ENCODE measurements at places on chromosomes 2 and 18.

- DNase-seq = no peak
These were observed 18.3 kb downstream of the FIGN start for GRCh38 chr2:163717515-163717914.

DNA sequence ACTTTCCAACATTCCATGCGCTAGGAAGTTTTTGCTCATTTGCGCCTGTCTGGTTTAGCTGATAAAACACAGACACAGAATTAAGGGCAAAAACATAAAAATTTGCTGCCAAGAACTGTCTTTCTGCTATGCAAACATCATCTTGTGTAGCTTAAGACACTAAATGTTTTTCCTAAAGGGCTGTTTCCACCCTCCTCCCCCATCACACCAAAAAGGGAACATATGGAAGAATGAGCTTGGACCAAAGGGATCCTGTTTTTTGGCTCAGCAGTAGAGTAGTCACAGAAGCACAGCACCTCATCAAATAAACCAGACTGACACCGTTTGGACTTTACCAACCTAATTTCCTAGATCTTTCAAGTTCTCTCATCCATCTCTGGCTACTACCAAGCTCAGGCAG, 210.1 kb downstream of the ZNF521 start:
- DNase-seq = no peak

- no peak for DNase-seq
These were observed 148.8 kb upstream of the PGAP1 start for GRCh38 chr2:197075281-197075680.

- no peak for DNase-seq
These were observed 85.6 kb upstream of the TAF1B start for GRCh38 chr2:9757501-9758264.

DNA sequence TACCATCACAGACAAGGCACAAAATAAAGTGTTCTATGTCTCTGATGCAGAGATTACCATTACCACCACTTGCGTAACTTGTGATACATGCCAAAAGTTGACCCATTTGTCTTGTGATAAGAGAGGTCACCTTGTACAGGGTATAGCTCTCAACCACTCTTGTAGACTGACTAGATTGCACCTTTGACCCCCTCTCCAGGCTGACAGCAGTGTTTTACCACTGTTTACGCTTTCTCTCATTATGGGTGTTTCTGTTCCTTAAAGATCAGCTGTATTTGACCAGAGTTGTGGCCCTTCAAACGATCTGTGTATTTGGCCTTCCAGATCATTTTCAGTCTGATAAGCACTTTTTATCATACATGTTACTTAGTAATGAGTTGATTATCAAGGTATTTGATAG, 215.7 kb upstream of the HNMT start:
- DNase-seq = no peak

DNA sequence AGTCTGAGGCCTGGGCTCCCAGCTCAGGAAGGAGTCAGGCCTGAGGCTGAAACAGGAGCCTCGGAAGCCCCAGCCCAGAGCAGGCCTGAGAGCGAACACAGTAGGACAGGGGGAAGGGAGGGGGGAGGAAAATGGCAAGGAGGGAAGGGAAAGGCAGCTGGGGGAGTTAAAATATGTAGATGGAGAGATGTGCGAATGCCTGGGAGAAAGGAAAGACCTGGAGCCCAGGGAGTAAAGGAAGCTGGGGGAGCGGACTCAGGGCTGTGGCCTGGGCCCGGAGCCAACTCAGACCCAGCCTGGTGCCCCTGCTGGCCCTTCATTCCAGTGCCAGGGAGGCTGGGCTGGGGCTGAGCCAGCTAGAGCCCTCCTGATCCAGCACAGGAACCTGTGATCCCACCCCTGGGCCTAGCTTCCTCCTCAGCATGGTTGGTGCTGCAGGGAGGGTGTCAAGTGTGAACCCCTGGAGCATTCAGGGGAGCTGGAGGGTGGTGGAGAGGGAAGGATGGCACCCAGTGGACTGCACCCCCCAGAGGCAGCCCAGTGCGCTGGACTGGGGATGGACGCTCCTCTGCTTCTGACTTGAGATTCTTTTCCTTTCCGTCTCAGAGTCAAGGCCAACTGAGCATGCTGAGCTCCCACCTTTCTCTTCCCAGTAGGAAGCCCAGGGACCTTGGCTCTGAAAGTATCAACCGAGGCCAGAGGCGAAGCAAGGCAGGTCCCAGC, 46.3 kb downstream of the EMX1 start:
- no peak for DNase-seq

DNA sequence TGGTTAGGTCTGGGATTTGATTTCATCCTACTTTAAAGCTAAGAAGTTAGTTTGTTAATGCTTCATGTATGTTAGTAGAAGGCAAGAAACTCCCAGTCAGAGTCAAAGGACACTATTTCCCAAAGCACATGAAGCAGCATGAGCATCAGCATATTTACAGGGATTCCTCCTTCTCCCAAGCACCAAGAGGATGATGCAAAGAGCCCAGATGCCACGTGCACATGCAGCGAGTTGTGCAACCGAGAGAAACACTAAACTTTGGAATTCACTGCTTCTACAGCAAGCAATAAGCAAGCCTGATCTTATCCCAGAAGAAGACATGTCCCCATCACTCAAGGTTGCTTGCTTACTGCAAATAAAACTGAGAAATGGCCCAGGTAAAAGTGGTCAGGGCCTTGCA, 32.5 kb downstream of the CPO start:
- no peak for DNase-seq

DNA sequence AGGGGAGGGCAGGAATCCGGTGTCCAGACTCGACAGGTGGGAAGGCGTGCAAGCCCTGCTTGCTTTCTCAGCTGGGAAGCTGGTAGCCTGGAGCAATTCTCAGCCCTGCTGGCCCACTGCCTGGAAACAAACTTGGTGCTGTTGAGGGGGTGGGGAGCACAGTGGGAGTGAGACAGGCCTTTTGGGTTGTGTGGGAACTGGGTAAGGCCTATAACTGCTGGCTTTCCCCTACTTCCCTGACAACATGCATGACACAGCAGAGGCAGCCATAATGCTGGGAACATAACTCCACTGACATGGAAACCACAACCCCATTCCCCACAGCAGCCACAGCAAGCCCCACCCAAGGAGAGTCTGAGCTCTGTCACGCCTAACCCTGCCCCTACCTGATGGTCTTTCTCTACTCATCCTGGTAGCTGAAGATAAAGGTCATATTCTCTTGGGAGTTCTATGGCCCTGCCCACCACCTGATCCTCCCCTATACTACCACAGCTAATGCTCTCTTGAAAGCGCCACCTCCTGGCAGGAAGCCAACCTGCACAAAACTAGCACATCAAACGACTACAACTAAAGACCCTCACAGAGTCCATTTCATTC, 122.9 kb upstream of the ACVR1C start:
- DNase-seq = no peak

- DNase-seq = no peak
These were observed 2.3 kb upstream of the HPCAL1 start for GRCh38 chr2:10300328-10300920.

DNA sequence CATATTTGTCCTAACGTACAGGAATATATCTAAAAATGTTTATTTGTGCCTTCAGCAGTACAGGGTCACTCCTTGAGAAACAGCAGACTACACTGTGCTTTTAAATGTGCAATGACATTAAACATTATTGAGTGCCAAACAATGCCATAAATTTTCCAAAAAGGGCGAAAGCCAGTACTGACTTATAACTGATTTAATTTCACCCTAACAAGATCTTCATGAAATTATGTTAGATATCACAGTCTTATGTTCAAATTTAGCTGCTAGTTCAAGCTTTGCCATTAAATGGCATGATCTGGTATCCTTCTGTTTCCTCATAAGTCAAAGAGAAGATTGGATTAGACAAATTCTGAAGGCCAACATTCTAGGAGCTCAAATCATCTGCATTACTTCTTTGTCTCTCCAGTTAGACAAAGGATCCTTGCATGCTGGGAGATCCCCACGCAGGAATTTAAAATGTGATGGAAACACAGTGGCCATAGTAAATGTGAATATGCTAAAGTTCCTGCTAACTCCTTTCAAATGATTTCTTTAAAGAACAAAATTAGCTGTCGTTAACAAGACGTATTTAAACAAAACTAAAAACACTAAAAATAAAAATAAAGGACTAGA, 129.3 kb upstream of the STON1 start:
- no peak for DNase-seq

- no peak for DNase-seq
These were observed 89.9 kb downstream of the NOL10 start for GRCh38 chr2:10599921-10600320.

DNA sequence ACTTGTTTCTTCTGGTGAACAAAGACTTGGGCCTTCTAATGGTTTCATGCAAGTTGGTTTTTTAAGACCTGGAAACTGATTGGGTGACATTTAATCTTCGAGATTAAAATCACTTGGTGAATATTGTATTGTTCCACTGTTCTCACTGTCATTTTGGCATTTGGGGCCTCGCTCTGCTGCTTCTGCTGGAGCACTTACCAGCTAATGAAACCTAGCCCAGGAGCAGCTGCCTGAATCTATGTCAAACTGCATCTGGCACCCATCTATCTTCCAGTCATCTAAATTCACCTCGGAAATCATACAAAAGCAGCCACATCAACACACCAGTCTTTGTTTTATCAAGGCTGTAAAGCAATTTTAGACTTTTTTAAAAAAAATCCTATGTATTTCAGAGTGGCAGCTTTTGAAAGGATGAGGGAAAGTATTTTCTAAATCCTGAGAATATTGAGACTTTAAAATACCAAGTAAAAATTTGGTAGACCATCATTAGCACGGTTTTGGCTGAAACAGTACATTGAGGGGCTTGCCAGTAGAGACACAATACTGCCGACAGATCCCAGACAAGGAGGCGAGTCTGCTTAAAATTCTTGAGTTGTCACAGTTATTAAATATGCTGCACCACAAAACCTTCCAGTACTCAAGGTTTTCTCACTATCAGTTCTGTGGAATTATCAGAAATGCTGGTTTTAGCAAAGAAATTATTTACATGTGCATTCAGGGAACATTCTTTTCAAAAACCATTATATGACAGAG, 26.1 kb upstream of the SERTAD2 start:
- no peak for DNase-seq

- DNase-seq = no peak
These were observed 292.4 kb upstream of the ZEB2 start for GRCh38 chr2:144812288-144812687.

DNA sequence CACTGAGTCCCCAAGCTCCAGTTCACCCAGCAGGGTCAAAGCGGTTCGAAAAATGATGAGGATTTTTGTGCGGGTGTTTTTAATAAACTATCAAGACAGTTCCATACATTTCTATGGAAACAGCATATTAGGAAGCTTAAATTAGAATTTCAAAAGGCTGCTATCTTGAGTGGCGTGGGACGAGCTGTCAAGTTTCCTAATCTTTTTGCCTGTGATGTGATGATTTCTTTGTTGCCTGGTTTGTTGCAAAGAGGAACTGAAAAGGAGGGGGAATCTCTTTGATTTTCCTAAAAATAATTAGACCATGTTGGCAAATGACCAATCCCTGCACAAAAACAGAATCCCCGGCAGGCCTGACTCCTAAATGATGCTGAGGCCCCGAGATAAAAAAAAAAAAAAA, 66.1 kb upstream of the ATG16L1 start:
- DNase-seq = no peak

DNA sequence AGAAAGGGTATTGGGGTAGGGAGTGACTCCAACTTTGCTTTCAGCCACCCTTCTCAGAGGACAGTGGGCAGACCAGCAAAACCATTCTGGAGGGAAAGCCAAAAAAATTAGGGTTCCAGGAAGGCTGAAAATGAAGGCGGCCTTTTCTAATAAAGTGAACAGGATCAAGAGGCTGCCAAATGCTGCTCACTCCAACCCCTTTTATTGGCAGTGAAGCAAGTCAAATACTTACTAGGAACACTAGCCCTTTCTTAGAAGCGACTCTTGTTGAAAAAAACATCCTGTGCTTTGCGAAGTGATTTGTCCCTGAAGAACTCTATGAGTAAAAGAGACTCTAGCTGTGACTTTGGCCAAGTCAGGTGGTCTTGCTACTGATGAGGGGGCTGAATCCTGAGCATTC, 83.6 kb upstream of the CYP1B1 start:
- peak; percentile 58 for DNase-seq

DNA sequence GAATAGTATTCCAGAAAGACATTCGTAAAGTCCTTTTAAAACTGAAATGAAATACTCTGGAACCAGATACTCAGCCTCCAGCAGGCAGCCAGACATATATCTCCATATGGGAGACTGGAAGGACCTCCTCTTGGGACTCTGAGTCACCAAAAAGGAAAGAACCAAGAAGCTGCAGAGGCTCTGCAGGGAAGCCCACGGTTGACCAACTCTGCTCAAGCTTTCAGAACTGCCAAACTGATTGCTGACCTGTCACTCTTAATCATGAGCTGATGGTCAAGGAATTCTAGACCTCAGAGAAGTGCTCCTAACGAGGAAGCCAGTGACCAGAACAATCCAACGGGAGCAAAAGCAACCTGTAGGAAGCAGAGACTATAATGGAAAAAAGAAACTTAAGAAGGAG, 434.7 kb downstream of the EIPR1 start:
- DNase-seq = no peak

DNA sequence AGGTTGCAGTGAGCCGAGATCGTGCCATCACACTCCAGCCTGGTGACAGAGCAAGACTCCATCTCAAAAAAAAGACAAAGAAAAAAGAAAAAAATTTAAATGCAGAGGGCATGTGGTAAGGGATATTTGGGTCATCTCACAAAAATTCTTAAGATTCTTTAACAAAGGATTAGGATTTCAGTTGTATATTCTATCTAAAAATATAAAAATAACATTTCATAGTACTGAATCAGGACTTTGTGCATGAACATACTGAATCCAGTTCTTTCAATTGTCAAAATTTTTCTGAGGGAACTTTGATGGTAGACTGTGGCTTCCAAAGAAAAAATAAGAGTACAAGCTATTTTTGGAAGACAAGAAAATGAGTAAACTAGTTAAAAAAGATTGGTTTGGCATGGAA, 6.5 kb upstream of the PPP3R1 start:
- DNase-seq = no peak

GRCh38 chr18:3645384-3646156, 195.6 kb downstream of the TGIF1 start:
- peak; percentile 20 for DNase-seq

DNA sequence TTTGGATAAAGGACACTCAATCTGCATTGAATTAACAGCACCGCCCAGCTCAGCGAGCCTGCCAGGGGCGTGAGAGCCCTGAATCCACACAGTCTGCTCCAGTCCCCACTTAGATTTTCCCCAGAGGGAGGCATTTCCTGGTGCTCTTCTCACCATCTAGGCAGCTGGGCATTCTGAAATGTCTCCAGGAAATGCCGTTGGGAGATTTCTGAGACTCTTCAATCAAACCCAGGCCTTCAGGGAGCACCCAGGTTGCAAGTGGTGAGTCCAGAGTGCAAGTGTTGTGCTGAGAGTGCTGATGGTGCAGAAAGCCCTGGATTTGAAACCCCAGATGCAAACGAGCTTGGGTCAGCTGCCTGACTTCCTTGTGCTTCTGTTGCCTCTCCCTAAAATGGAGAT, 23.4 kb upstream of the TMEM37 start:
- DNase-seq = no peak

- no peak for DNase-seq
These were observed 299.0 kb downstream of the NDUFA10 start for GRCh38 chr2:239726091-239726591.

GRCh38 chr18:50298443-50299284, 11.2 kb upstream of the CXXC1 start:
- no peak for DNase-seq

GRCh38 chr18:33841221-33841967, 263.4 kb downstream of the ASXL3 start:
- no peak for DNase-seq

- DNase-seq = no peak
These were observed 28.7 kb upstream of the LRRC30 start for GRCh38 chr18:7202169-7202568.

- no peak for DNase-seq
These were observed 43.7 kb upstream of the TWIST2 start for GRCh38 chr2:238803996-238804870.
